GM23338 (cell line): ENCODE measurements at places on chromosomes 1 and 21. TPM values are rescaled to one million over a fixed set of nuclear protein-coding genes. Genes with fewer than 3 reads are reported as not detected.

USP33 gene
- 61.9 and 63.9 TPM in 2 replicates for total RNA-seq

GRCh38 chr21:16514316-16514715, 784.5 kb downstream of the USP25 start:
- DNase-seq = no peak

DNA sequence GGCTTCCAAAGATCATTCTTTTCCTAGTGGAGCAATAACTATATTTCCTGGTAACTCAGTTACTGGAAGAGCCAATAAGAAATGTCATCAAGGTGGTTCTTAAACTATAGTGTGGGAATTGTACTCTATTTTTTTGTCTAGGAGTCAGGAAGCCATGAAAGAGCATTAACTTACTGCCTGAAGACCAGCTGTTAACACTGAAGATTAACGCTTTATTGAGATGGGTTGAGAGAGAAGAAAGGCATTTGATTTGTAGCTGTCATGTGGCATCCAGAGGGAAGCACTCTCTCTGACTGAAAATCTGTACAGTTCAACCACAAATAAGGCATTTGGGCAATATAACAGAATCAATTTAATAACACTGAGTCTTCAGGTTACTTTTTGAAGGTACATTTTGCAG, 76.0 kb downstream of the DNM3 start:
- DNase-seq = no peak

- DNase-seq = no peak
Observed at GRCh38 chr1:226700861-226701260, 38.2 kb downstream of the ITPKB start.

DNA sequence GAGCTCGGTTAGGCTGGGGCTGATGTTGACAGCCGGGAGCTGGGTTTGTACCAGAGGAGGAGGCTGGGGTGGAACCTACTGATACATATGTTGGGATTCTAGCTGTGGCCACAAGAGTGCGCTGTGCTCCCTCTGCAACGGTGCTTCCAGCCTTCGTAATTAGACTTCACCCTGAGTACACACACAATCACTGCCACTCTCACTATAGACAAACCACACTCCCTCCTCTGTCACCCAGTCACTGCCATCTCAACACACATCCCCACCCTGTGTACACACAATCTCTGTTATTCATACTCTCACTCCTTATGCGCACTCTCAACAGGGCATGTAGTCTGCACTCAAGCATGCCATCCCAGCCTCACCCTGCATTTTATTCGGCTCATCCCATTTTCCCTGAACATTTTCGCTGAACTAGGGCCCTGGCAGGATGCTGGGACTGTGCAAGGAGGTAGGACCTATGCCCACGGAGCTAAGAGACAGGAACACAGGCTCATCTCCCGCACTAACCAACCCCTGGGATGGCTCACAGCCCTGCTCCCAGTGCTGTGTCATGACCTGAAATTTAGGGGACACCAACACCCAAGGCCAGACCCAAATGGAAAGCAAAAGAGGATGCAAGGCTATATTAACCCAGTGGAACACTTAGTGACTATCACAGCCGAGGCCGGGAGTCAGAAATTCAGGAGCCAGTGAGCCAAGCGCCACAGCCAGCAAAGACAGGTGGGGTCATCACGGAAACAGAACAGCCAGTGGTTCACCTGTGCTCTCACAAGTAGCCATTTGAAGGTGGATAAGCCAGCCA, 5.7 kb downstream of the GJB3 start:
- DNase-seq = peak; percentile 89

- no peak for DNase-seq
Observed at GRCh38 chr21:25234857-25235801, 372.2 kb downstream of the MRPL39 start.

DNA sequence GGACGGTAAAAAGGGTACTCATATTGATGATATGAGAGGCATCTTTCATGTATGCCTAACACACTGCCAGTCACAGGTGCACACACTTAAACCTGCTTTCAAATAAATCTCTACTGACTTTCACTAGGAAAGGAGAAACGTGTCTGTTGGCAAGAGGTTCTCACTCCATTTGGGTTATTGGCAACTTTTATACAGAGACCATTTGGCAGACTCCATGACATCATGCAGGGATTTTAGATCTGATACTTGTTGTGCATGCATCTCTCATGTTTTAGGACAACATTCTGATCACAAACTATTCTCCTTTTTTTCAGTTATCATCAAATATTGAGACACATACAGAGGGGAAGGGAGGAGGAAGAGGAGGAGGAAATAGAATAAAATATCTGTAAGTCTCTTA, 31.5 kb downstream of the RGS7 start:
- no peak for DNase-seq

DNA sequence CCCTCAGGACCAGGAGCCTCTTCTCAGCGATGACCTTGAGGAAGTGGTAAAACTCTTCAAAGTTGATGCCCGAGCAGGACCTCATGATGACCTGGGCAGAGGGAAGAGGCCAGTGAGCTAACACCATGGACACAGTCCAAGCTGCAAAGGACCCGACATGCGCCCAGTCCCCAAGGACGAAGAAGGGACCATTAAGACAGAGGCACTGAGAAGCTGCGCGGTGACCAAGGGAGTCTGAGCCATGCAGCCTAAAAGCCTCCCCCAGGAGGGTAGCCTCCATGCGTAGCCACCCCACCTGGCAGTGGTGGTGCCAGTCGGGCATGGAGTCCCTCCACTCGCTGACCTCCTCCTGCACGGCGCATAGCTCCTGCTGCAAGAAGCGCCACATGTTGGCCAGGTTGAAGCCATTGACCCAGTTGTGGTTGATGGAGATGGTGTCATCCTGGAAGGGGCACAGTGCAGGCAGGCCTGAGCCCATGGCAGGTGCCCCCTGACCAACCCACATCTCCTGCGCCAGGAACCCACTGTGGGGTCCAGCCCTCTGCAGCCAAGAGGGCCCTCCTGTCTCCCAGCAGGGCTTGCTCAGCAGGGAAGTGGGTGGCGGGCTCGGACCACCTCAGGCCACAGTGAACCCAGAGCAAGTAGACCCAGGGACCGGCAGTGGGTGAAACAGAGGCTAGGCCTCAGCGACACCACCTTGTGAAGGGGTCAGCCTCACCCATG, 2.4 kb downstream of the JMJD4 start:
- no peak for DNase-seq

GRCh38 chr1:18211764-18212163, 104.2 kb downstream of the IGSF21 start:
- DNase-seq = no peak

- DNase-seq = peak; percentile 41
Observed at GRCh38 chr1:28887419-28887834, 26.9 kb upstream of the EPB41 start.

DNA sequence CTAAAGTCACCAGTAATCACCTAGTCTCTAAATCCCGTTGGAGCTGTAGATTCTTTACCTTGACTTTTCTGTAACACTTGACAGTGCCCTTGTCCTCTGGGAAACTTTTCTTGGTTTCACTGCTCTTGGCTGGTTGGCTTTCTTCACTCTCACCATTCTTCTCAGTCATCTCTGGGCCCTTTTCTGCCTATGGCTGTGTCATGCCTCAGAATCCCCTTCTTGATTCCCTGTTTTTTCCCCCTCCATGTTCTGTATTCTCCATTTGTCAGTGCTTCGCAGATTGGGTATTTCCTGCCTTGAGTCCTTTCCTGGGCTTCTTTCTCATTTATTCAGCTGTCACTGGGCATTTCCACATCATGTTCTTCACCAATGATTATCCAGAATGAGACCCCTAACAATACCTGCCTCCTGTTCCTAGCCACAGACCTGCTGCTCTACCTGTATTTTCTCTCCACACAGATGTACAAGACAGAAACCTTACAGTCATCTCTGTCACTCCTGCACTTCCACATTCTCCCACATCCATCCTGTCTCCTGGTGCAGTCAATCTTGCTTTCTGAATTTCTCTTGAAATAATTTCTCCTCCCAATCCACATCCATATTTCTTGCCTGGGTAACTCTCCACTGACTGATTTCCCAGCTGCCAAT, 14.7 kb downstream of the UCK2 start:
- no peak for DNase-seq

PRELP gene
- 0.03 and 0.08 TPM in 2 replicates for total RNA-seq

DNA sequence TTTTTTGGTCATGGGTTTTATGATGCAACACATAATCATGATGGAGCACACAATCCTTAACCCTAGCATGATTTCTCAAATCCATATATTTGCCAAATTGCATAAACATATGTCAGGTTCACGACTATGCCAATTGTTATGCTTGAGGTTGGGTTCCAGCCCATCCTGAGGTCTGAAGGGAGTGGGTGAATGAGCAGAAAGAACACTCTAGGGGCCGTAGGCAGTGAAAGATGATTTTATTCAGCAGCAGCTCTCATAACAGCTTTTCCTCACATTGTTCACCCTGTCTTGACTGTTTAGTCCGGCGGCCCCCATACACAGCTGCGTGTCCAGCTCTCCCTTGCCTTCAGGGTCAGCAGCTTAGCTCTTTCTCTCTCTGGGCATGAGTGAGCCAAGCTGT, 627.7 kb downstream of the PLA2G4A start:
- DNase-seq = no peak

ZNHIT6 gene
- total RNA-seq = 17.3 and 20.4 TPM in 2 replicates

F13B gene
- not detected in 2 replicates for total RNA-seq

DNA sequence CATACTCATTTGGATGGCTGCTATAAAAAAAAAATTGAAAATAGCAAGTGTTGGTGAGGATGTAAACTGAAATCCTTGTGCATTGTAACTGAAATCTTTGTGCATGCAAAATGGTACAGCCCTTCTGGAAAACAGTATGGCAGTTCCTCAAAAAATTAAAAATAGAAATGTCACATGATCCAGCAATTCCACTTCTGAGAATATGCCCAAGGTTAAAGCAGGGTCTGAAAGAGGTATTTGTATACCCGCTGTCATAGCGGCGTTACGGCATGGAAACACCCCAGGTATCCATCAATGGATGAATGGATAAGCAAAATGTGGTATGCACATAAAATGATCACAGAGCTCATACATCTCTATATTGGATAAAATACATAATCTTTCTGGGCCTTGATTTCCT, 116.7 kb downstream of the RUSC1 start:
- no peak for DNase-seq

GRCh38 chr21:29416268-29416667, 117.5 kb downstream of the BACH1 start:
- no peak for DNase-seq

TCP10L gene
- 0.10 and 0.12 TPM in 2 replicates for total RNA-seq

GRCh38 chr1:172905452-172905851, 145.3 kb downstream of the TNFSF18 start:
- DNase-seq = no peak

DNA sequence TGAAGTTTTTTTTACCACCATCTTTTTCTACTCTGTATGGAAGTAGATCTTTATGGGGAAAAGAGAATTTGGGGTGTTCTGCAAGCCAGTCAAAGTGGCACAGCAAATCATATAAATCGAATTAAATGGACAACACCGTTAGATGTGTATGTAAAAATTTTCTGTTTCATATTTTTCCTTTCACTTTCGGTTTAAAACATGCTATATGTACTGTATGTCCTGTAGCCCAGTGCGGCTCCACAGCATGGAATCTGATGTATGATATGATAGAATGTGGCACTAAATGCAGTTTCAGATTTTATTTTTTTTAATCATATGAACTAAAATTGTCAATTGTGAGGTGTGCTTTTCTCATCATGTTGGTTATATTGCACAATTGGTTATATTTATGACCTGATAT, 32.9 kb downstream of the RAB4A start:
- no peak for DNase-seq

MNDA gene
- total RNA-seq = not detected in 2 replicates

RNF2 gene
- total RNA-seq = 51.4 and 59.6 TPM in 2 replicates

DNA sequence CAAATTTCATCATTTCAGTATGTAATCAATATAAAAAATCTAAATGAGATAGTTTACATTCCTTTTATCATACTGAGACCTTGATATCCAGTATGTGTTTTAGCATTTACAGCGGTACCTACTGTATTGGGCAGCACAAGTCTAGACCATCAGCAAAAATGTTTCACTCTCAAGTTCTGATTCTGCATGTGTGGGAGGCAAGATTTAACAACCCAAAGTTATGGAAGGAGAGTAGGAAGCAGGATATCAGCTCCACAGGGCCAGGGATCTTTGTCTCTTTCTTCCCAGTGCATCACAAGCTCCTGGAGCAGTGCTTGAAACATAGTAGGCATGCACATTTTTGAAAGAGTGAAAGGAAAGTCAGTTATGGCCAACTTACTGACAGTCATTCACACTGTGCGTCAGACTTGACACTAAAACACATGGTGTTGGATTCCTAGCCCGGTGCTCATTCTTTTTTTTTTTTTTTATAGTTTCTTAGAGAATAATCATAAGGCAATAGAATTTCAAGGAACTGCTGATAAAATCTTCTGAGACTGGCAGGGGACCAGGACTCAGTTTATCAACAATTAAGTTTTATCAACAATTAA, 6.1 kb downstream of the TENT5C start:
- DNase-seq = no peak

- no peak for DNase-seq
Observed at GRCh38 chr1:31855038-31855845, 39.4 kb upstream of the SPOCD1 start.

RIMKLA gene
- total RNA-seq = 5.5 and 6.6 TPM in 2 replicates

KIF26B gene
- 0.19 and 0.76 TPM in 2 replicates for total RNA-seq

- no peak for DNase-seq
Observed at GRCh38 chr21:46151261-46151988, 4.0 kb downstream of the FTCD start.

FRRS1 gene
- 3.7 and 6.8 TPM in 2 replicates for total RNA-seq

RXRG gene
- total RNA-seq = not detected in 2 replicates

- DNase-seq = no peak
Observed at GRCh38 chr1:18938707-18939070, 17.8 kb downstream of the IFFO2 start.

HJV gene
- total RNA-seq = 0.23 and 0.42 TPM in 2 replicates

- peak; percentile 95 for DNase-seq
Observed at GRCh38 chr1:17494114-17494729, 45.3 kb upstream of the ARHGEF10L start.

MMP23B gene
- total RNA-seq = 12.5 and 15.8 TPM in 2 replicates

DNAI4 gene
- total RNA-seq = 0.90 and 5.3 TPM in 2 replicates

DNA sequence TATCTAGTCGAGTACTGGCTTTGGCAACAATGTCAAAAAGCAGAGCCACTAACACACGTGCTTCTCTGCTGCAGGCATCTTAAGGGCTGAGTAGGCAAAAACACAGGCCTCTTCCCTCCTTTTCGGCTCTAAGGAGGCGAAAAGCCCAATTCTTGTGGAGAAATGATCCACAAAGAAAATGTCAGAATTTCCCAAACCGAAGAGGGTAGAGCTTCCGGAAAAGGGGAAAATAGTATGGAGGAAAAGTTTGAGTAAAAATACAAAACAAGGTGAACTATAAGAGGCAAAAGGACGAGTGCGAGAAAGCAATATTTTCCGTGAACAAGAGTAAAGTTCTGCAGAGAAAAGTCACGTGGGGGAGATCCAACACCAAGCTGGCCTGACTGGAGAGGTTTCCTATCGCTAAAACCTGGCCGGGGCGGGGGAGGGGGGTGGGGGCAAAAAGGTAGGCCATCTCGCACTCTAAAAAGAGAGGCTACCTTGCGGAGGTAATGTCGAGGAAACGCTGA, 551 bp downstream of the ZRANB2 start:
- DNase-seq = peak; percentile 44
